ENCODE measurements at places on chromosomes 12 and 14. TPM values are rescaled to one million over a fixed set of nuclear protein-coding genes. Genes with fewer than 3 reads are reported as not detected.

Gene RNASE7
- not detected for total RNA-seq

Gene CLEC7A
- not detected for total RNA-seq

Gene NGB
- total RNA-seq, result not detected

Gene CSRP2
- 20.3 TPM for total RNA-seq

Gene SLC25A21
- 2.9 TPM for total RNA-seq

Gene CACNA2D4
- total RNA-seq, result 0.87 TPM

Gene OR10A7
- total RNA-seq, result not detected

Gene CISTR
- total RNA-seq, result not detected

Gene SYCP3
- total RNA-seq, result 0.11 TPM

Gene WNT1
- not detected for total RNA-seq

Gene TMEM119
- total RNA-seq, result 61.6 TPM

Gene ACVR1B
- total RNA-seq, result 10.5 TPM

Gene CEP290
- 36.9 TPM for total RNA-seq

Gene DEGS2
- total RNA-seq, result not detected

Gene ADAM21
- 0.33 TPM for total RNA-seq

Gene GLS2
- 0.22 TPM for total RNA-seq

Gene RD3L
- not detected for total RNA-seq

Gene KLC1
- total RNA-seq, result 244 TPM

Gene KRT2
- not detected for total RNA-seq

Gene ANO2
- under 0.01 TPM for total RNA-seq

Gene ANO4
- 5.9 TPM for total RNA-seq

Gene ASPG
- not detected for total RNA-seq

Gene SDR9C7
- not detected for total RNA-seq

Gene TDP1
- 45.2 TPM for total RNA-seq

Gene AQP6
- 0.12 TPM for total RNA-seq

Gene KRT5
- 0.22 TPM for total RNA-seq

Gene PLEKHD1
- total RNA-seq, result under 0.01 TPM

Gene TMTC2
- 11.9 TPM for total RNA-seq

Gene RIPK3
- 0.50 TPM for total RNA-seq

Gene LRP1-AS
- total RNA-seq, result not detected

Data from uterine smooth muscle cell (primary cell).